Activated naive CD4-positive, alpha-beta T cell treated with anti-CD3 and anti-CD28 coated beads, Interleukin-2, amount 50 U/mL, for 72 hours (primary cell): ENCODE measurements at places on chromosomes 3 and 15. TPM values are rescaled to one million over a fixed set of nuclear protein-coding genes. Genes with fewer than 3 reads are reported as not detected.

The PLA2G4B gene
- 8.3 TPM for total RNA-seq

The DIS3L gene
- 27.0 TPM for total RNA-seq

The EOMES gene
- 1.7 TPM for total RNA-seq

The GCNT3 gene
- total RNA-seq = not detected

The GOLGA8T gene
- 0.49 TPM for total RNA-seq

The STX19 gene
- total RNA-seq = not detected

The SLC22A13 gene
- 1.1 TPM for total RNA-seq

The GTF2A2 gene
- total RNA-seq = 170 TPM

The ARGFX gene
- not detected for total RNA-seq

- no peak for DNase-seq
Observed at GRCh38 chr15:39232512-39232911, 348.4 kb upstream of the THBS1 start.

GRCh38 chr3:4583416-4583815, 90.3 kb downstream of the ITPR1 start:
- no peak for DNase-seq

- DNase-seq = no peak
Observed at GRCh38 chr3:188076176-188076575, 77.8 kb upstream of the LPP start.

GRCh38 chr3:11711876-11712275, 68.2 kb upstream of the VGLL4 start:
- no peak for DNase-seq

- no peak for DNase-seq
Observed at GRCh38 chr3:117995842-117996437, 1038.7 kb downstream of the IGSF11 start.

DNA sequence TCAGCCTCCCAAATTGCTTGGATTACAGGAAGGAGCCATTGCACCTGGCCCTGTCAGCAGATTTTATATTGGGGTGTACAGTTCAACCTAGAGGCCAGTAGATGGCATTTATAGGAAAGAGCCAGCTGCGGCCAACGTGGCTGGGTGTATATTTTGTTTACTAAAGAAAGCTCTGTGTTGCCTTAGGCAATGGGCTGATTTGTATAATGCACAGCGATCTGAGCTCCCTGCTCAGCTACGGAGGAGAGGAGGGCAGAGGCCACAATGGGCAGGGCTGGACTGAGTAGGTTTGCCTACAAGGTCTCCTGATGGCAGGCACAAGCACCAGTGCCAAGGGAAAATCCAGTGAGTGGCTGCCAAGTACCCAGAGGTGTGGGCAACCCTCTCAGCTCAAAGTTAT, 282.4 kb downstream of the ARPP21 start:
- no peak for DNase-seq

DNA sequence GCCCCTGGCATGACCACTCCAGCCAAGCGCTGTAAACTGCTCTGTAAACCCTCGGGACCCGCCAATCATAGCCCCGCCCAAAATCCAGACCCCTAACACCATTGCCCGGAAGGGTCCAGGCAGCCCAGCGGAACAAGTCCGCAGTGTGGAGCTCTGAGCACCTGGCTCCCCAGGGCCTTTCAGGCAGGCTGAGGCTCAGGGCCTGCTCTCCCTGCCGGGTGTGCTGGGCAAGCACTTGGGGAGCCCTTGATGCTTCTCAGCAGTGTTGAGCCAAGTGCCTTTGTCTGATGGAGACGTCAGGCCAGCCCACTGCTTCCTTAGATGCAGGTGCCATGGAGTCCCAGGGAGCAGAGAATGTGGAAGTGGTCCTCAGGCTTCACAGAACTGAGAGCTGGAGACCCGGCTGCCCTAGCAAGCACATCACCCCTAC, 106.2 kb downstream of the TLE3 start:
- DNase-seq = no peak

GRCh38 chr3:102796804-102797203, 362.0 kb downstream of the ZPLD1 start:
- DNase-seq = no peak

DNA sequence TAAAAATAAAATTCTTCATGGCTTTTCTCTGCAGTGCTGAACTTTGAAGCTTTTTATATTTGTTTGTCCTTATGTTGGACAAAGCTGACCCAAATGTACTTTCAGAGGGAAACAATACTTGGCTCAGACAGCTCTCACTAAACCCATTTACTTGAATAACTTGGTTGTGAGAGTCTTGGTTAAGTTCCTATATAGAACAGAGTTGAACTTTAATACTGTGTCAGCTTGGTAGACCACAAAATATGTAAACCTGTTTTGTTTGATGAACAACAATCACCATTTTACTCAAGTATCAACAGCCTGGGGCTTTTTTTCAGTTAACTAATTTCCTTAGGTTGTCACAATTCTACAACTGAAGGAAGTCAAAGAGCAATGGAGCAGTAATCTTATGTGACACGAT, 211.9 kb downstream of the CADM2 start:
- DNase-seq = no peak

- no peak for DNase-seq
Observed at GRCh38 chr15:43378601-43379000, 7.7 kb downstream of the TUBGCP4 start.

- no peak for DNase-seq
Observed at GRCh38 chr15:84789762-84790161, 27.4 kb upstream of the ALPK3 start.

- no peak for DNase-seq
Observed at GRCh38 chr3:139564294-139564861, 24.8 kb upstream of the RBP1 start.

DNA sequence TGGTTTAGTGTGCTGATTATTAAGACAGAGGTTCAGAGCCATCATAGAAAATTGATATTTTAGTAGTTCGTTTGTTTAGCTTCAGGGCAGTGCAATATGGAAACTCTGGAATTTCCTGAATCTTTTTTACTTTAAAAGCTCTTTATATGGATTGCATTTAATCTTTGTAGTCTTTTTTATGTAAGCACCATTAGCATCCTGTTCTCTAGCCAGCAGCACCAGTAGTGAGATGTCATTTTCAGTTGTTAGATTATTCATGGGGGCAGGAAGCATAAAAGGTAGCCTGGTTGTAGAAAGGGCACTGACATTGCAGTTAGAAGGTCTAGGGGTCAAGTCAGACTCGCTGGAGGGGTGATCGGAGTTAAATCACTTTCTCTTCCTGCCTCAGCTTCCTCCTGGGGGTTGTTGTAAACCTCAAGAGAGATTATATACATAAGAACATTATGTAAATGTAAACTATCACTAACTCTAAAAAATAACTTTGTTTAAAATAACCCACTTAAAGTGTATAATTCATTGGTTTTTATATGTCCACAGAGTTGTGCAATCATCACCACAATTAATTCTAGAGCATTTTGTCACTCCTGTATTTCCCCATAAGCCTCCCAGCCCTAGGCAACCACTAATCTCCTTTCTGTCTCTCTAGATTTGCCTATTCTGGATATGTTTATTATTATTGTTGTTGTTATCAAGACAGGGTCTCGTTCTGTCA, 31.4 kb upstream of the ITPKA start:
- no peak for DNase-seq

- peak; percentile 57 for DNase-seq
Observed at GRCh38 chr15:20353966-20354883, 187.4 kb downstream of the GOLGA6L6 start.

- no peak for DNase-seq
Observed at GRCh38 chr3:123593381-123593780, 8.5 kb upstream of the HACD2 start.

DNA sequence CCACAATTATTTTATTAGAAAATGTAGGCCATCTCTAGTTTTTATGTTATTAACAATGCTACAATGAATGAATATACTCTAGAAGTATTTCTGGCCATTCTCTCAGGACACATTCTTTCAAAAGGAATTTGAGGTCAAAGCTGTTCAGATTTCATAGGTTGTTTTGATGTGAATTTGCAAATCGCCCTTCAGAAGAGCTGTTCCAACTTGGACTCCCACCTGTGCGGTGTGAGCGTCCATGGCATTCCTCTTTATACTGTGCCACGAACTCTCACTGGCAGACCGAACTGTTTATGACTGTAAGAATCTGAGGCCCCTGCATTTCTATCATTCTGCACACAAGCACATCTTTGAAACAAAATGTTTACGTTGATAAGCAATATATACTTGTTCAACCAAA, 18.6 kb upstream of the SLC24A5 start:
- DNase-seq = no peak

- no peak for DNase-seq
Observed at GRCh38 chr15:83248151-83249029, 36.1 kb downstream of the BNC1 start.

DNA sequence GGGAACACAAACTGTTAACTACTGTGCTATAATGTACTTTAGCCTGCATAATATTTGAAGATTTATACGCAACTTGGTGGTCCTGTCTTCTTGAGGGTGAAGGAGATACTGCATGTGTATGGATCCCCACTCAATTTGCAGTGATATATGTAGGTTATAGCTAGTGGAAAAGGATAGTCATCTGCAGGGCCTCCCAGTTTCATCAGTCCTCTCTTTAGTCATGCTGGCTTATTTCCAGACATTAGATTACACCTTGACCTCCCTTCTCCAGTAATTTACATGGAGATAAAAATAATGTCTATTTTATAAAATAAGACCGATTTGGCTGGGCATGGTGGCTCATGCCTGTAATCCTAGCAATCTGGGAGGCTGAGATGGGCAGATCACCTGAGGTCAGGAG, 3.7 kb downstream of the NR1D2 start:
- DNase-seq = no peak

DNA sequence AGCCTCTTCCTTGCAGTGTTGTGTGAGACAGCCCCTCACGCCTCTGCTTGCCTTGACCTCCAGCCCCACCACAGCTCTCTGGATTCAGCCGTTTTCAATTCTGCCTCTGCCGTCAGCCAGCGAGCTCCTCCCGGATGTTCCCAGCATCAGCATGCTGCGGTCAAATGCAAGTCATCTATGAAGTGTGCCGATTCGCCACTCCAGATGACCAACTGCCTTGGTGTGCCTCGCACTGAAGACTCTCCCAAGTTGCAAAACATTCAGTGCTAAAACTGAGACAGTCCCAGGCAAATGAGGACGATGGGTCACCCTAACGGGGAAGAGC, 30.6 kb upstream of the RASA2 start:
- DNase-seq = no peak

- DNase-seq = no peak
Observed at GRCh38 chr15:101087172-101087769, 164.6 kb downstream of the CHSY1 start.

DNA sequence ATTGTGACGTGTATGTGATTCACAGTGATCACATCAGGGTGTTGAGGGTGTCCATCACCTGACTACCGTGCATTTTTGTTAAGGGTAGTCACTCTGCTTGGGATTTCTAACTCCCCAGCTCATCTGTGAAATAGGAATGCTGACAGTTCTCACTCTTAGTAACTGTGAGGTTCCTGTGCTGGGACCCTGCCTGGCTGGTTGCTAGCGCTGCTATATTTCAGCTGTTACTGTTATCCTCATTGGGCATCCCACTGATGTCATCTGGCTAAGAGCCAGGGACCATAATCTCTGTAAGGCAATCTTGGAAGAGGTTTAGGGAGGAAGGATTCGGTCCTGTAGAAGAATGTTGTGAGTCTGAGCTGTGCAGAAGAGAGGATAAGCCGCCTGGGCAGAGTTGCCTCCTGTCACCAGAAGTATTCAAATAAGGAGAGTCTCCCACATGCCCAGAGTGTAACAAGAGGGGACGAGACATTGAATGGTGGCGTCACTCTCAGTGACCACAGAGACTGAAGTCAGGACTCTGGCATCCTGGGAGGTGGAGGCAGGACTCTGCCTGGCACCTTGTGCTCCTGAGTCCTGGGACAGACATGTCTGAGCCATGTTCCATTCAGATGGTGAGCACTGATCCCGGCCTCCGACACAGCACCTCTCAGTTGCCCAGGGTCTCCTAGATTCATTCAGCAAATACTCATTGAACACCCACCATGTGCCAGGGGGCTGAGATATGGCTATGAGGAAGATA, 52.2 kb downstream of the FBLN2 start:
- no peak for DNase-seq
